Stimulated activated CD8-positive, alpha-beta memory T cell treated with anti-CD3 and anti-CD28 coated beads, Interleukin-7, amount 100 ng/mL, for 1 hour (primary cell): ENCODE measurements at places on chromosomes 13 and 19.
A peak's percentile ranks its signal among the peaks of the same experiment; 100 is the strongest.

- no peak for DNase-seq
Measured at GRCh38 chr13:63184693-63185092, 1769.0 kb upstream of the PCDH20 start.

DNA sequence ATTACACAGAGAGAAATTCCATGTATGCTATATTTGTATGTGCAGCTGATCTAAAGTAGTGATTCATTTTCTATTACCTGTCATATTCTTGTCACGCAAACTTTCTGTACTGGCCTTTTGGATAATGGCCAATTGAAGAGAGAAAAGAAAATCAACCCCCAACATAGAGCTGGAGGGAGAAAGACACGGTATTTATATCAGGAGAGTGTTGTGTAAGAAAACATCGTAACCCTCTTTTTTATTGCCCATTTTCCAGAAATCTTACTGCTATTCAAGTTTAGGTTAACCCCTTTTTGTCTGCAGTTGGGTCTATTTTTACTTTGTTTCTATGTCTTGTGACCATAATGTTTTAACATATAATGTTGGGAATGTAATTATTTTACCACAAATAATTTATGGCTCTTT, 27.9 kb downstream of the DGKH start:
- no peak for DNase-seq

DNA sequence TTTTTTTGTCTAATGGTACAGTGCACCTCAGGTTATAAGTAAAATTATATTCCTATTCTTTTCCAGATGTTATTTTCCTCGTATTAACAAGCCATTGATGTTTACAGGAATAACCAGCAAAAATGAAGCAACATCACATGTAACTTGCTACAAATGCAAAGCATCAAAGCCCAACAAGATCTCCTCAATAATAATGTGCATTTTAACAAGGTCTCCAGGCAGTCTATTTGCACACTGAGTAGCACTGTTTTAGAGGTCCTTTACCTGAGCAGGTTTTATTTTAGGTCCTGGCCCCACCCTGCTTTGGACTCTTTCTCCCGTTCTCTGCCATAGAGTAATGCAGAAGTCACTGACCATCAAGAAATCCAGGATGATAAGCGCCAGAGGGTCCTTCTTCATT, 298.4 kb downstream of the FGF14 start:
- no peak for DNase-seq

GRCh38 chr13:30737511-30738337, 2.4 kb downstream of the ALOX5AP start:
- no peak for DNase-seq

DNA sequence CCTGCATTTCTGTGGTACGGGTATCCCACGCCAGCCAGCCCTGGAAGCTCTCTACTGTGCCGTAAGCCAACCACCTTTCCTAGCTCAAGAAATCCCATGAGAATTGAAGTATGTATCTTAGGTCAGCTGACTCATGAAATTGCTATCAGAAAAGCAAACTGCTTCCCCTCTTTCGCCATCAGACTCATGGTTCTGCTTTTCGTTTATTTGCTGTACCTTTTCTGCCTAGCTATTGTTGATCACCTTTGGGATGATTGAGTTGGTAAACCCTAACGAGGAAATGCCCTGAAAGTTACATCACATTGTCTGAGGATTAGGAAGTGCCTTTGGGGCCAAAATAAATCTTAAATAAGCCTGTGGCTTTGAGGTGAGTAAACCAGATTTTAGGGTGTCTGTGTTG, at the start of gene ADGRE3:
ADGRE3 (minus strand) TSS at position 81 of the 400 bp plus-strand sequence; CDS start at position 7, 74 bp downstream.
- no peak for DNase-seq

- DNase-seq: no peak
Measured at GRCh38 chr13:19055611-19056010, 126.0 kb downstream of the TUBA3C start.

GRCh38 chr13:111393221-111393790, 72.9 kb downstream of the TEX29 start:
- DNase-seq: no peak

DNA sequence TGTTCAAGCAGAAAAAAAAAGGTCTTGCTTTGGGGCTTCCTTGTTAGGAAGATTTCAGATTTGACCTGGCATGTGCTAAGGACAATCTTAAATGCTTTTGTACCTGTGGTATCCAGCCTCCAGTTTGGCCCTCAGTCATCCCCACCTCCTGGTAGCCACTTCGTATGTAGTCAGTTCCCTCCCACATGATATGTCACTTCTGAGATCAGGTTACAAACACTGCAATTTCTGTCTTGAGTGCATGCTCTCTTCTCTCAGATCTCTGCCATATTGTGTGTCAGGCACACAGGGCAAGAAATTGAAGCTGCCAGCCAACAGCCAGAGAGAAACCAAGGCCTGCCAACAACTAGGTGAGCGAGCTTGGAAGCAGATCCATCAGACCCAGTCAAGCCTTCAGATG, 60.3 kb upstream of the STARD13 start:
- DNase-seq: no peak

DNA sequence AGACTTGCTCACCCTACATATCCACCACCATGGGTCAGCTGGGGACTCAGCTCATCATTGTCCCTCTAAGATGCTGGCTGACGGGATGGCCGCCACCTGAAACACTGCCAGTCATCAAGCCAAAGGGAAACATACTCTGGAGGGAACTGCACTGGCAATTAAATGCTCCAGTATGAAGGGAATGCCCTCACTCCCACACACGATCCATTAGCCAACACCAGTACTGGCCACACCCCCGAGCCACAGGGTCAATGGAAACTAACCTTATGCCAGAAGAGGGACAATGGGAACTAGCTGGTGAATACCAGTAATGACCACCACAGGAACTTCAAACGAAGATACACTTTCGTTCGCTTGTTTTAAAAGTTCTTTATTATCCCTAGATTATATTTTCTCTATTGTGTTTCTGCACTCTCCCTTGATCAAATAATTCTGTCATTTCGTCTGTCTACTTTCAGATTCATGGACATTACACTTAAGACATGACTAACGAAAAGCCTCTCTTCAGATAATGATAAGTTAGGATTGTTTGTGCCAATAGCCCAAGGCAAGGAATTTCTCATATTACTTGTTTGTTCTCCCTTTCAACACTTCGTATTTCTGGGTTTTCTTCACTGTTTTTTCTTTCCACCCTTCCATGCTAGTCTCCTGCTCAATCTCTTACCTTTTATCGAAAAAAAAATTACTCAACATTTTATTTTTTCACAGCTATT, 1.7 kb upstream of the ZNF507 start:
- DNase-seq: no peak

- DNase-seq: no peak
Measured at GRCh38 chr13:76954538-76954937, 6.2 kb downstream of the ACOD1 start.

DNA sequence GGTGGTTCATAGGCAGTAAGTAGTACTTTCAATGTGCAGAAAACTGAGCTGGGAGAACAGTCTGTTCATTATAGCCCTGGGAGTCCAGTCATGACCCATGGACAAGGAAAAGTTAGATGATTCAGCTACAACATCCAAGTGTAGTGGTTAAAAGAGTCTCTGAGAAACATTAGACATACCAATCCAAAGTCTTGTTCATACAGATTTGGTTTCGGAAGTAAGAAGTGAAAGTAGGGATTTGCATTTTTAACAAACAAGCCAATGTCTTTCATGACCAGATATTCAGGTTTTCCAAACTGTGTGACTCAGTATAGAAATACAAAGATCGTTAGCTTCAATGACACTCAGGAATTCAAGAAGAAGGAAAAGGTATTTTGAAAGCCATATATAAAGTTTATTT, 345.3 kb downstream of the SLITRK1 start:
- no peak for DNase-seq

- no peak for DNase-seq
Measured at GRCh38 chr13:112743451-112744167, 53.8 kb downstream of the ATP11A start.

GRCh38 chr13:74904556-74904955, 577.4 kb downstream of the TBC1D4 start:
- no peak for DNase-seq

GRCh38 chr13:112066624-112067004, 335 bp upstream of the SOX1 start:
- no peak for DNase-seq

DNA sequence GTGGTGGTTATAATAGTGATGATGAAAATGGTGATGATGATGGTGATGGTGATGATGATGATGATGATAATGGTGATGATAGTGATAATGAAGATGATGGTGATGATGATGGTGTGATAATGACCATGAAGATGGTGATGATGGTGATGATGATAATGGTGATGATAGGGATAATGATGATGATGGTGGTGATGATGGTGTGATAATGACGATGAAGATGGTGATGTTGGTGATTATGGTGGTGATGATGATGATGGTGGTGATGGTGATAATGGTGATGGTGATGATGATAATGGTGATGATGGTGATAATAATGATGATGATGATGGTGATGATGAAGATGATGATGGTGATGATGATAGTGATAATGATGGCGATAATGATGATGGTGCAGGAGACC, 1.6 kb downstream of the ADGRE1 start:
- DNase-seq: no peak

DNA sequence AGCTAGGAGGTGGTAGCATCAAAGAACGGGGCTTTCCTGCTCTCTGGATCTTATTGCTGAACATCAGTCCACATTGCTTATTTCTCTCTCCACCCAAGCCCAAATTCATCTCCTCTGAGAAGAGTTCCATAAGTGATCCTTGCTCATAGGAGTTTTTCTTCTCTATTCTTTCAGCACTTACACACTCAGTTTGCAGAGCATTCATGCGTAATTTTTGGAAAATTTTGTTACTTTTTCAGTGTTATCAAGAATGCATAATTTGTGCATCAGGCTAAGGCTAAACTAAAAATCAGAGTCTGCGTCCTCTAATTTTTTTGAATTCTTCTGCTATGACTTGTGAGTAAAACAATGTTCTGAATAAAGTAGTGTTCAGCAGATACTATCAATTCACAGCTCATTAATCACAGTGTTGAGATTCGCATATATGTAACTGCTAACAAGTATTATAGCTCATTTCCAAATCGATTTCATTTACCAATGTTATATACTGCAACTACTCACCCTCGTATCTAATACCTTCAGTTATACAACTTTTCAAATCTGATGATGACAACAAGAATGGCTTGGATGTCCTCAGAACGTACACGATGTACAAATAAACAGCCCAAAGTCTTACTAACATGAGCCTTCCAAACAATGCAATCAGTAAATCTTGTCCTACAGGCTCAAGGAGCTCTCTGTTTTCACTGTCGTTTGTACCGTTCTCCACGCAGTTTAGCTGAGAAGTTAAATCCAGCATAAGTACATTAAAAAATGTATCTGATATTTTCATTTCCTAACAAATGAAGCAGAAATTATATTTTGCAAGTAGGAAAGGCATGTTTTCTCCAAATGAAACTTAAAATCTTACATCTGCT, 36.4 kb upstream of the STARD13 start:
- no peak for DNase-seq

DNA sequence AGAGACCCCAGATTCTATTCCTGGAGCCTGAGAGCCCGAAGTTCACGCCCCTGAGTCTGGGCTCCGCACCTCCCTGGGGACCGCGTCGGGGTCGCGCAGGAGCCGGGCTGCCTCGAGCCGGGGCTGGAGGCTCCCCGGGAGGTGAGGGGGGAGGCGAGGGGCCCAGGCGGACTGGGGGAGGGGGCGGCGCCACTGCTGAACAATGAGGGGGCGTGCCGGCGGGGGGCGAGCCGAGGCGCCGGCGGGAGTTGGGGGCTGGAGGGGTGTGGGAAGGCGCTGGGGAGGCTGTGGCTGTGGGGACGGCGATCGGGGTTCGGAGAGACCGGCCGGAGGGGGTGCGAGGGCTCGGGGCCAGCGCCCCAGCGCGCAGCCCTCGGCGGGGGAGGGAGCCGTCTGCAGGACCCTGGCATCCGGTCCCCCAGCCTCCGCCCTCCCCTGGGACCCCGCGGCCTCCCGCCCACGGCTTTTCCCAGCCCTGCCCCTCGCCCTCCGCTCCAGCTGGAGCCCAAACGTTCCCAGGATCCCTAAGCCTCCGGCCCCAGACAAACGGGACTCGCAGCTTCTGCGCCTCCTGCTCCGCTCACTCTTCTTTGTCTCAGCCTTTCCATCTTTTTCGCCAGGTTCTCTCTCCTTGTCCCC, 922 bp downstream of the PLEKHG2 start:
- no peak for DNase-seq

GRCh38 chr19:19319732-19320360, 463 bp downstream of the SUGP1 start:
- DNase-seq: no peak

- peak; percentile 7 for DNase-seq
Measured at GRCh38 chr13:30832845-30833332, 73.2 kb upstream of the MEDAG start.

DNA sequence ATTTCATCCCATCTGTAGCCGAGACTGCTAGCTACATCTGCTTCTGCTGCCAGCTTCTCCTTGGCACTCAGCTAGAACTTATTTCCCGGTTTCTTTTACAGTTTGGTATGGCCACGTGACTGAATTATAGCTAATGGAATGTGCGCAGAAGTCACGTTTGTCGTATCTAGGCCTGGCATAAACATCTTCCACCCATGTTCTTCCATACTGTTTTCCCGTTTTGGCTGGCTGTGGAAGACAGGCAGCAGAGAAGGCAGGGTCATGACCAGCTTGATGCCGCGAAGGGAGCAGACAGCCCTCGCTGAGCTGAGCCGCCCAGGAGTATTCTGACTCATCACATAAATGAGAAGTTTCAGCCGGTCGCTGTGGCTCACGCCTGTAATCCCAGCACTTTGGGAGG, 186.7 kb downstream of the RFC3 start:
- DNase-seq: no peak

DNA sequence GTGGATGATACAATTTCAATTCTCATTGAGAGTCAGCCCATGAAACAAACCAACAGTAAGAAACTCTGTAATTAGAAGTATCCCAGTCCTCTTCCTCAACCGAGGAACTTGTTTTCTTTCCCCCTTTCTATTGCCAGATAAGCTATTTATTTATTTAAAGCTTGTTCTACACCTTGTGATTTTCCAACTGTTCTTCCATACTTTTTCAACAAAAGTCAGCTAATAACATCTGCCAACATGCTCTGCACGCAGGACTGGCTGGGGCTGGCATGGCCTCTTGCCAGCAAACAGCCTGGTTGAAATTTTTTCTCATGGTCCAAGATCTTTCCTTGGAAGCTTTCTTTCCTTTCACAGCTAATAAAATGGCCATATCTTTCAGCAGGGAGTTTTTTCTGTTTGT, 2.9 kb upstream of the IRS2 start:
- DNase-seq: no peak
